ENCODE measurements at places on chromosomes 2 and 18. TPM values are rescaled to one million over a fixed set of nuclear protein-coding genes. Genes with fewer than 3 reads are reported as not detected.

- H3K27ac ChIP-seq = no peak overlapping the region
- no peaks in the 10 kb centered on the region for H3K36me3 ChIP-seq
- H3K4me1 ChIP-seq = peaks cover 27% of the 10 kb centered on the region
These were observed 196.5 kb downstream of the LNPK start for GRCh38 chr2:175805442-175806124.

DNA sequence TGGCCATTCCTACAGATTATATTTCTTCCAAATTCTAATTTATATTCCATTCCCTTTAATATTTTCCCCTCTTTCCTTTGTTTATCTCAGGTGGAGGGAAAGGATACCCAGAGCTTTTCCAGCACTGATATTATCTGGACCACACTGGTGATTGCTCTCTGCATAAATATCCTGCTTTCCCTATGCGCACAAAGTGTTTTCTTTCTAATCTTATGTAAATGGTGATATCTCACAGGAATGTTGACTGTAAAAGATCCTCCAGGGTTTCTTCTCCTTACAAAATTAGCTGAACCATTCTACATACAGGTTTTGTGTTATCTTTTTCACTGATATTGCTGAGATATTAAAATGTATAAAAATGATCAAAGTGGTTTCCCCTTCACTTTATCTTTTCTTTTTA, 59.1 kb upstream of the GALNT13 start:
- DNase-seq = no peak
- no peak overlapping the region for H3K27ac ChIP-seq
- H3K4me3 ChIP-seq = no peak overlapping the region
- no peaks in the 10 kb centered on the region for H3K36me3 ChIP-seq
- peaks cover 1% of the 10 kb centered on the region for H3K27me3 ChIP-seq

GRCh38 chr18:62999921-63000320, 284.6 kb downstream of the PHLPP1 start:
- peaks cover 7% of the 10 kb centered on the region for H3K27me3 ChIP-seq
- H3K36me3 ChIP-seq = peaks cover 8% of the 10 kb centered on the region
- DNase-seq = no peak
- H3K4me1 ChIP-seq = peaks cover 4% of the 10 kb centered on the region
- no peak overlapping the region for H3K4me3 ChIP-seq
- no peak overlapping the region for H3K27ac ChIP-seq

DNA sequence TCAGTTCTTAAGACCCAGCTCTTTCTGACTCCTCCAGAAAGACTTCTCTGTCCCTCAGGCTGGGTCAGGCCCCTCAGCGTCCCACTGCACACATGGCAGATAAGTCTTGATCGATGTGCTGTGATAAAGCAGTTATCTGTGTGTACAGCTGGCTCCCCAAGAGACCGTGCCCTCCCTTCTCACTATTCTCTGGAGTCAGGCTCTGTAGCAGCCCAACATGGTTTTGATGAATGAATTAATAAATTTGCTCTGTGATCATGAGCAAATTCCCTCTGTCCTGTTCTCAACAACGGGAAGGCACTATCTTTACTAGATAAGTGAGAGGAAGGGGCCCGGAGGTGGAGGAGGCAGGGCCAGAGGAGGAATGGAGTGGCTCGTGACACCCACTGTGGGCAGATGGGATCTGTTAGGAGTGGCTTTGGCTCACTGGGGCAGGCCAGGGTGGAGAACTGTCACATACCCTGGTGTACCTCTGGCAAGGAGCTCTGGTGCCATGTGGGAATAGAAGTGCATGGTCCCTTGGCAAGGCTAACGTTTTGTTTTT, 48.3 kb downstream of the ZFP36L2 start:
- no peak overlapping the region for H3K27ac ChIP-seq
- peaks cover 12% of the 10 kb centered on the region for H3K36me3 ChIP-seq
- H3K27me3 ChIP-seq = peaks cover 15% of the 10 kb centered on the region
- no peaks in the 10 kb centered on the region for H3K4me1 ChIP-seq

- H3K27ac ChIP-seq = no peak overlapping the region
- no peaks in the 10 kb centered on the region for H3K36me3 ChIP-seq
- no peak overlapping the region for H3K4me3 ChIP-seq
- no peak for DNase-seq
- no peaks in the 10 kb centered on the region for H3K27me3 ChIP-seq
These were observed 88.0 kb downstream of the TPO start for GRCh38 chr2:1501038-1501851.

DNA sequence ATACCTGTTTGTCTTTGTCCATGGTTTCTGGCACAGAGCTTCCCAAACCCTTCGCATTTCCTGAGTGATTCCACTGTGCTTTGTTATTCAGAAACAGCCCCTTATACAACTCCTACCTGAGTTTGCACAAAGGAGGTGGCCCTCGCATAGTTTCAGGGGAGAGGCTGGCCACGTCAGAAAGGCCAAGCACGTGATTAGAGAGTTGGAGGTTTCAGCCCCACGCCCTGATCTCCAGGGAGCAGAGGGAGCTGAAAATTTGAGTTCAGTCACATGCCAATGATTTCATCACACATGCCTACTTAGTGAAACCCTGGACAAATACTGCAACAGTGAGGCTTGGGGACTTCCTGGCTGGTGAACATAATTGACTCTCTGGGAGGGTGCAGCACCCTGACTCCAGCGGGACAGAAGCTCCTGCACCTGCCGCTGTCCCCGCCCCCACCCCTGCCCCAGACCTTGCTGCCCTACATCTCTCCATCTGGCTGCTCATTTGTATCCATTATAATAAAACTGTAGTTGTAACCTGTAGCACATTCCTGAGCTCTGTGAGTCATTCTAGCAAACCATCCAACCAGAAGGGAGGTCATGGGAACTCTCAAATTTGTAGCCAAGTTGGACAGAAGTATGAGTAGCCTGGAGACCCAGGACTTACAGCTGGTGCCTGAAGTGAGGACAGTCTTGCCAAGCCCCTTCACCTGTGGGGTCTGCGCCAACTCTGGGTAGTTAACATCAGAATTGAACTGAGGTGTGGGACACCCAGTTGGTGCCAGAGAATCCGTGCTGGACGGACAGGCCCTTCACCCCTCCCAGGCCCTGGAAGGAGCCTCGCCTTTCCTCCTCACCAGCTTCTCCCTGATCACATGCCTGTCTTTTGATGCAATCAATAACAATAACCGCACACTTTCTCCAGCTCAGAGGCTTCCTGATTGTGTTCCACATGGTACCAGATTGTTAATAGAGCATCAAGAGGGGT, 224.3 kb downstream of the ANAPC1 start:
- H3K4me3 ChIP-seq = no peak overlapping the region
- no peak for DNase-seq
- peaks cover 2% of the 10 kb centered on the region for H3K27me3 ChIP-seq
- no peaks in the 10 kb centered on the region for H3K36me3 ChIP-seq
- H3K4me1 ChIP-seq = peaks cover 18% of the 10 kb centered on the region

- H3K27ac ChIP-seq = no peak overlapping the region
- no peak overlapping the region for H3K4me3 ChIP-seq
- H3K27me3 ChIP-seq = no peaks in the 10 kb centered on the region
- H3K36me3 ChIP-seq = no peaks in the 10 kb centered on the region
- H3K4me1 ChIP-seq = peaks cover 12% of the 10 kb centered on the region
- no peak for DNase-seq
These were observed 54.1 kb downstream of the ETAA1 start for GRCh38 chr2:67451086-67451832.

DNA sequence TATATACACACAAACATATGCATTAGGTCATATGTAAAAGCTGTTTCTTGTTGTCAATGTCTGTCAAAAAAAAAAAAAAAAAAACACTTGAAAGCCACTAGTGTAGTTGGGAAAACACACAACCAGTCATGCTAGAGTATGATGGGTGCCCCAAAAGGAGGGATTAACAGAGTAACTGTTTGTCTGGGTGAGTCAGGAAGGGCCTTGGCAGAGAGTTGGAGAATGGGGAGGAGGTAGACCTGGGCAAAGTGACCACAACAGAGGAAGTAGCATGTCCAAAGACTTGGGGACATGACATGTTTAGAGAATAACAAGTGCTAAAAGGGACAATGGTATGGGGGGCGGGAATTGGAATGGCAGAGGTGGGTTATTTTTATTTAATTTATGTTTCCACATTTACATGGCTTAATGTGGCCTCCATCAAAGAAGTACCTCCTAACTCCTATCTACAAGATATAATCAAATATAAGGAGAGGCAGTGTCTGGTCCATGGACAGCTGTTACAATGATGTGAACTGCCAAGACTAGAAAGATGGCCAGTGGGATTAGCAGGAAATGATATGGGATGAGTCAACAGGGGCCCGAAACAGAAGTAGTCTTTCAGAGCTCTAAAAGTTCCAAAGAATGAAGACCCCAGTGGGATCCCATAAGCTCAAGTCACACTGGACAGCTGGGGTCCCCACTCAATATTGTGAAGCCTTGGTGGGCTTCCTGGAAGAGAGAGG, 99.9 kb upstream of the ZFP36L2 start:
- peaks cover 5% of the 10 kb centered on the region for H3K4me1 ChIP-seq
- DNase-seq = no peak
- H3K27me3 ChIP-seq = no peaks in the 10 kb centered on the region
- no peak overlapping the region for H3K27ac ChIP-seq
- H3K36me3 ChIP-seq = no peaks in the 10 kb centered on the region
- H3K4me3 ChIP-seq = no peak overlapping the region

GRCh38 chr18:5980721-5981120, 85.4 kb upstream of the TMEM200C start:
- H3K36me3 ChIP-seq = no peaks in the 10 kb centered on the region
- no peak overlapping the region for H3K4me3 ChIP-seq
- no peak for DNase-seq
- no peaks in the 10 kb centered on the region for H3K4me1 ChIP-seq

GRCh38 chr2:147109291-147109690, 735.5 kb upstream of the ACVR2A start:
- no peaks in the 10 kb centered on the region for H3K36me3 ChIP-seq
- no peak for DNase-seq
- H3K4me1 ChIP-seq = peaks cover 8% of the 10 kb centered on the region
- no peak overlapping the region for H3K27ac ChIP-seq
- H3K4me3 ChIP-seq = no peak overlapping the region
- H3K27me3 ChIP-seq = peaks cover 3% of the 10 kb centered on the region

DNA sequence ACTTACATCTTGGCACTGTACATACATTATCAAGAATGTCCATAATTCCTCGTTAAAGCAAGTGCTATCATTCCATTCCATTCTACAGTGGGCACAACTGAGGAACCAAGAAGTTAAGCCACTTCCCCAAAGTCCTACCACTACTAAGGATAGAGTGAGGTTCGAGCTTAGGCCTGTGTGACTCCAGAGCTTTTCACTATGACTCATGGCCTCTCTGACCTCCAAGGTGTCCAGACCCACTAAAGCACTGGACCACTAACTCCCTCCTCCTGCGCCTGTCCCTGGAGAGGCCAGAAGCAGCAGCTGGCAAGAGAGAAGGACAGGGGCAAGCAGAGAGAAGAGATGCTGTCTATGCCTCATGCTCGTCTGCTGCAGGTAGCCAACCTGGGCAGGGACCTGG, 117.0 kb downstream of the ZBTB7C start:
- DNase-seq = no peak
- H3K4me3 ChIP-seq = no peak overlapping the region
- no peak overlapping the region for H3K27ac ChIP-seq
- H3K36me3 ChIP-seq = no peaks in the 10 kb centered on the region
- H3K27me3 ChIP-seq = peaks cover 4% of the 10 kb centered on the region
- H3K4me1 ChIP-seq = peaks cover 26% of the 10 kb centered on the region

- no peak overlapping the region for H3K4me3 ChIP-seq
- no peak overlapping the region for H3K27ac ChIP-seq
- H3K4me1 ChIP-seq = peaks cover 15% of the 10 kb centered on the region
- H3K36me3 ChIP-seq = peaks cover 5% of the 10 kb centered on the region
These were observed 96.9 kb upstream of the RMP24 start for GRCh38 chr18:35875566-35875965.

DNA sequence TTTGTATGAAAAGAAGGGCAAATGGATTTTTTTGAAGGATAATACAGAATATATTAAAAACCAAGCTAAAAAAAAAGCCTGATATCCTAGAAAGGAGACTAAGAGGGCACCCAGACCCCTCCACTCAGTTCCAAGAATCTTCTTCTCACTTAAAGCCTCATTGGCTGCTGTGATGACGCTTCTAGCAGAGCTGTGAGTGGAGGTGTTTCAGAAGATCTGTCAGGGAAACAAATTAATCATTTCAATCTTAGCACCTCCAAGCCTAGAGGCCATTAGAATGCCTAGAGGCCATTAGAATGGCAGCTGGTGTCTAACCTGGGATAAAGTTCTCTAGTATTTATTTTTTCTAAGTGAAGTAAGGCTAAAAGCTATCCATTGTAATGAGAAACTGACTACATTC, 164.2 kb upstream of the TMEM200C start:
- no peak overlapping the region for H3K4me3 ChIP-seq
- H3K27me3 ChIP-seq = no peaks in the 10 kb centered on the region
- H3K27ac ChIP-seq = no peak overlapping the region
- no peaks in the 10 kb centered on the region for H3K36me3 ChIP-seq
- DNase-seq = no peak
- H3K4me1 ChIP-seq = peaks cover 9% of the 10 kb centered on the region

DNA sequence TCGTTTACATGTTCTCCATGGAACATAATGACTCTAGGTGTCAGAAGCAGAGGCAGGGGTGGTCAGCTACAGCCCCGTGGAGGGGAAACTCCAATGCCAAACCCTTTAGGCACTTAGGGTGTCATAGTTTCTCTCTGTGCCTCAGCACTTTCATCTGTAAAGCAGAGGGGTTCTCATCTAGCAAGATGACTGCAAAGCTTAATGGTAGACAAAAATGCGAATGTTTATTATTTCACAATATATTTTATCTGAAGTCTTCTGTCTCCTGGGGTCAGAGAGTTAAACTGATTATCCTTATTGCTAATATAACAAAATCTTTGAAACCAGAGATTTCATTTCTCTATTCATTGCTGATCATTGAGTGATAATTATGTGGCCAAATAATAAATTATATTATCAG, 522.5 kb downstream of the TSN start:
- no peaks in the 10 kb centered on the region for H3K4me1 ChIP-seq
- H3K36me3 ChIP-seq = no peaks in the 10 kb centered on the region
- DNase-seq = no peak
- H3K4me3 ChIP-seq = no peak overlapping the region

Gene ABCB11
- not detected for total RNA-seq

Gene PKDCC
- 959 TPM for total RNA-seq

Gene RAB27B
- total RNA-seq = not detected

Gene ANKRD29
- not detected for total RNA-seq

Gene DCDC2C
- not detected for total RNA-seq

Gene SLC5A7
- 0.27 TPM for total RNA-seq

Gene MYL12A
- total RNA-seq = 175 TPM
